ENCODE measurements at places on chromosomes 5 and 9.

DNA sequence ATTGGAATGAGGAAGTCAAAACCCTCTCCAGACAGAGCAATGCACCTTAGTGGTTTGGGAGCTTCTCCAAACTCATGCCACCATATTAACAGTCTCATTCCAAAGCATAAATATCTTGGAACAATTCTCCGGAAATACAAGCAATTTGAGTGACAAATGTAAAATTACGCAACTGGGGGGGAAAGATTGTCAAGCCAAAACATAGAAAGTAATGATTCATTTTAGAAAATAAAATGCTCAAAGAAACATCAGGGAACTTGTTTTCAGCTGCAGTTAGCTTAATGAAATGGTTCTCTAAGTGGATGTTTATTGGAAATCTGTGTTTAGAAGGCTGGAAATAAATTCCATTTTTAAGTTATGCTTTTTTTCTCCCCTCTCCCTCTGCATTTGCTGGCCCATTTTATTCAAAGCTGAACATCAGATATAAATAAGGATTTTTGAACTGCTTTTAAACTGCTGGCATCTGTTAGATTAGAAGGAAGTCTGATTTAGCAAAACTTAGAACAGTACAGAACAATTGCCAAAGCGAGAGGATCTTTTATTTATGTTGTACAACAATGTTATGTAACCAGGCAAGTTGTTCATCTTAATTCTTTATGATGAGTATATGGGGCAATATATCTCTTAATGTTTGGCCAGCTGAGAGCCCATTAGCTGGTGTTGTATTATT is 551.9 kb downstream of the PRELID2 start:
- DNase-seq, result no peak

DNA sequence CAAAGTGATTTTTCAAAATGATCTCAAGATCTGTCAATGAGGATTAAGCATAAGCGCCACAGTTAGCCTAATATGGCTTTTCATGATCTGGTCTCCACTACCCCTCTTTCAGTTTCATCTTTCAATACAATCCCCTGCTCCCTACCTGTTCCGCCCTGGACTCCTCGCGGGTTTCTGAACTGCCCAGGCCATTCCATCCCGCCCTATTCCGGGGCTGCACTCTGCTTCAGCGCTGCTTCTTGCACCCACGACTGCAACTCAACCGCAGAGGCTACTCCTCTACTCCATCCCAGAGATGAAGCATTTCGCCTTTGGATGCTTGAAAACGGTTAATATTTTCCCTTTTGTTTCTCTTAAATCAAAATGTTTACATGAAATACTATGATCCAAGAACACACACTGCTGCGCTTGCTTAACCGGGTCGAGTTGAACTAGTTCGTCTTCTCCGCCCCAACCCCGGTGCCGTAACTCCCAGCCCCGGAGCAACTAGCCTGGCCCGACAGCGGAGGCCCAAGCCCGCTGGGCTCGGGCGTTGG is 716 bp upstream of the OTULIN start:
- DNase-seq, result peak; percentile 56

DNA sequence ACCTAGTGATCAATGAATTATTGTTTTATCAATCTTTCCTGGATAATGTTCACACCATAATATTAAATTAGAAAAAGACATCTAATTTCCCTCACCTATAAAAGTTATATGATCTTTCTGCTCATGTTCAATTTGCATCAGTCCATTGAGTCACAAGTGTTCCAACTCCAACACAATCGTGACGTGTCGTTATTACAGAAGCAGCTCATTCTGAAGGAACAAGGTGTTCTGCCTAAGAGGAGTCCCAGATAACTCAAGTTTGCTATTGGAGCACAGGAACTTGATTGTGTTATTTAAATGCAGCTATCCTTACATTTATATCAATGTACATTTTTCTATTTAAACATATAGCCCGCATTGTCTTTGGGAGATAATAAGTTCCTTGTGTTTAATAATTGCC is 30.6 kb downstream of the ATPSCKMT start:
- no peak for DNase-seq

- DNase-seq, result no peak
Observed at GRCh38 chr5:176171171-176171760, 67.0 kb upstream of the SIMC1 start.

Measured in GM13977 (cell line).